Dorsolateral prefrontal cortex (tissue), 122 donors: ENCODE measurements at places on chromosomes 7 and 10. TPM values are rescaled to one million over a fixed set of nuclear protein-coding genes. Genes with fewer than 3 reads are reported as not detected.

TAS2R41 gene
- total RNA-seq: not detected

HYAL4 gene
- not detected for total RNA-seq

HKDC1 gene
- total RNA-seq: 1.3 TPM

SH3PXD2A gene
- total RNA-seq: 64.8 TPM

CREB5 gene
- total RNA-seq: 23.3 TPM

NUTM2D gene
- total RNA-seq: 5.0 TPM

RARRES2 gene
- 47.2 TPM for total RNA-seq

ANKRD2 gene
- 6.3 TPM for total RNA-seq

VAX1 gene
- total RNA-seq: 4.6 TPM

PRSS2 gene
- total RNA-seq: not detected

CDK14 gene
- 201 TPM for total RNA-seq

PPP1R9A gene
- 76.4 TPM for total RNA-seq
